CD4-positive, alpha-beta T cell treated with Interleukin-6 for 4 hours (primary cell): ENCODE measurements at places on chromosomes 11 and 22.

- no peak for DNase-seq
Measured at GRCh38 chr11:127919206-127920000, 668.0 kb downstream of the ETS1 start.

DNA sequence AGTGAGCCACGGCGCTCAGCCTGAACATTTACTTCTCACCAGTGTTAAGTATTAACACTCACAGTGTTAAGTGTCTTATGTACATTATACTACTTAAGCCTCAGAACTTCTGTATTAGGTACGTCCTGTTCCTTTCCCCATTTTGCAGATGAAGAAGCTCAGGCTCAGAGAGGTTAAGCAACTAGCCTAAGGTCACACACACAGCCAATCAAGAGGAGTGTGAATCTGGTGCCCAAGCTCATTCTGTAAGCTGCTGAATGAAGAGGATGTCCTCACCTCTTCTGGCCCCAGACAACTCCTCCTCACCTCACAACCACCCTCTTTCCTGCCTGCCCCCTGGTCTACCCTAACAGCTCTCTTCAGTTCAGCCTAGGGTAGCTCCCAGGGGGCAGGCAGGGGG, 29.9 kb downstream of the CREB3L1 start:
- DNase-seq = no peak

GRCh38 chr11:114171257-114172054, 111.9 kb downstream of the ZBTB16 start:
- peak; percentile 0 for DNase-seq

GRCh38 chr11:67048515-67049130, 8.0 kb upstream of the RHOD start:
- no peak for DNase-seq

DNA sequence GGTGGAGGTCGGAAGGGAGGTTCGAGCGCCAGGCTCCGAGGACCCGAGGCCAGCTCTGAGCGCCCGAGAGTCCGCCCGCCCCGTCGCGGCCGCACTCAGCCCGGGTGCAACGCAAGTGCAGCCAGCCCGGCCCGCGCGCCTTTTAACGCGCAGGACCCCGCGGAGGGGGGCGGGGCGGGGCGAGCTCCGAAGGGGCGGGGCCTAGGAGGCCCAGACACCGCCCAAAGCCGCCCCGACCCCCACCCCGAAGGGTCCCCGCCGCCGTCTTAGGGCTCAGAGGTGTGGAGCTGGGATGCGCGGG, at the start of gene PHOX2A:
Gene PHOX2A (minus strand): TSS at position 117 of the 301 bp plus-strand sequence. CDS start 172 bp downstream, outside the sequence.
- DNase-seq = no peak

DNA sequence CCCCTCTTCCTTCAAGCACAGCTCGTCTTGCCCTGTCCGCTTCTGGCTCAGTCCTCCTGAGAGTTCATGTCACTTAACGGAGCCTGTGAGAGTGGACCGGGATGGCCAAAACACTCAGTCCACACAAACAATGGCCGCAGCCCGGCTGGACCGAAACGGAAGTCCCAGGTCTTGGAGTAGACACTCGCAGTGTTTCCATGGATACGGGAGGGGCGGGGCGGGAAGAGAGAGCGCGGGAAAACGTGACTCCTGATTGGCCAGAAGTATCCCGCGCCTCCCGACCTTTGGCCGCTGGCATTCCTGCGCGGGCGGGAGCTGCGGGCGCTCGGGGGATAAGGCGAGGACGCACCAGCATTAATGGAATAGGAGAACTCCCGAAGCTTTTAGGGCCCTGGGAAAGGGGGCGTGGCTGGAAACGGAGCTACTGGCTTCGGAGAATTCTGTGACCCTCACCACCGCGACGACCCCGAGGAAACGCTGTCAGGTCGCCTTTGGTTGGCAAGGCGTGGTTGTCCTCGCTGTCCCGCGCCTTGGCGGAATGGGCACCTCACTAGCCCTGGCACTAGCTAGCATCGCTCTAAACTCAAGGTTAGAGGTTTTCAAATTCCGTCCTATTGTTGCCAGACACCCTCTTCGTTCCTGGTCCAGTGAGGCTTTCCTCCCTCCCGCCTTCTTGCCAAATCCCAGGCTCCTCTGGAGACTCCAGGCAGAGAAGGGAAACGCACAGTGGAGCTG, at the start of the genes NLRP14 and ZNF214:
Gene NLRP14 (plus strand): TSS at position 297 of the 735 bp plus-strand sequence. CDS start 18,108 bp downstream, outside the sequence.
Gene ZNF214 (minus strand): TSS at position 164 of the 735 bp plus-strand sequence. CDS start 17,511 bp downstream, outside the sequence.
- DNase-seq = no peak

- DNase-seq = no peak
Measured at GRCh38 chr11:81278991-81279390, 1454.7 kb downstream of the FAM181B start.

DNA sequence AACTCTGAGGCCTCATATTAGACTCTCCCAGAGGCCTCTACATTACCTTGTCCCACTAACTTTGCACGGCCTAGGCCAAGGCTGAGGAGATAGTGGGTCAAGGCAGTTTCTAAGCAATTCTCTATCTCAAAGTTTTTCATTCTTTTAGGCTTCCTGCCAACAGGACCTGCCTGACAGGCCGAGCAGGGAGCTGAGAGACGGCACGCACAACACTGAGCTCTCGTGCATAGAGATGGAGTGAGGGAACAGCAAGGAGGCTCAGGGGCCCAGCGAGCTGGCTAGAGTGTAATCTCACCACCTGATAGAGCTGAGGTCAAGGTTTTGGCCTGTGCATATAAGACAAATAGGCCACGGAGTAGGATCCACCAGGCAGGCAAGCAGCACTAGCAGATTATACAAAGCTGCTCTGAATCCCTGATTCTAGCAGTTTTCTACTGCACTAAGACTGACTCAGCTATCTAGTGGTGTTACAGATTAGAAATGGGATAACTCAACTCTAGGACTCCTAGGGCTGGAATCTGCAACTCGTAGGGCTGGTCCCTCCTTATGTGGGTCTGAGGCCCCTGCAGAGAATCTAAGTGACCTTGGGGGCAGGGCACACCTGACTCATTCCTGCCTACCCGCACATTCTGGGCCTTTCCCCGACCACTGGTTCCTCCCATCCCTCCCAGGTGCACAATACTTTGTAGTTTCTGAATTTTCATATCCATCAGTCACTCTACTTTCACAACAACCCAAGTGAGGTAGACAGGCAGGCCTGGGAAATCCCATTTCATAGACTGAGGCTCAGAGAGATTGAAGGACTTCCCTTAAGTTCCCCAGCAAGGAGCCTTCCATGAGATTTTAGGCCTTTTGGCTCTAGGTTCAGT, 1.7 kb downstream of the CYB5R2 start:
- no peak for DNase-seq

DNA sequence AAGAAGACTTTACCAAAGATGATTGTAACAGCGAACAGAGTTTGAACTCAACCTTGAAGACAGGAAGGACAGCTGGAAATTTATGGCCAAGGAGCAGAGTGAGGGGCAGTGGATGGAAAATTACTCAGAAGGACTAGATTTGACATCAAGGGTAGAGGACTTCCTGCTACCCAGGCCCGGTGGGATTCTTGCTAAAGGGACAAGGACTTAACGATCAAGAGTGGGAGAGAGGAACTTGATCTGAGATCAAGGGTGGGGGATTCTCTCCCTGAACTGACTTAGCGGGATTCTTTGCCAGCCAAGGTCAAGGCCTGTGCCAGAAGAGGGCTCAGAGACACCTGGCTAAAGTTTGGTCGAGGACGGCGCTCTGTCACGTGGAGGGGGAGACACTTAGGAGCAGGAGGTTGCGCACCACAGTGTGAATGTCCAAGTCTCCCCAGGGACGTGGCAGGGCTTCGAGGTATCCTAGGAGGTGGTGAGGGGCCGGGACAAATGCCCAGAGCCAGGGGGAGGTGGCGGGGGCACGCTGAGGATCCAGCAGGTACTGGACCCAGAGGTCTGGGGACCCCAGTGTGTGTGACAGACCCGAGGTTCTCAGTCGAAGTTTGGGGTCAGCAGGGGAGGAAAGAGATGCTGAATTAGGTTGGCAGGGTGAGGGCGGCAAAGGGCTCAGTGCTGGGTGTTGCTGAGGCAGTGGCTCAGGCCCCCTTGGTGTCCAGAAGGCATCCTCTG, 46.1 kb upstream of the SHISAL1 start:
- no peak for DNase-seq

GRCh38 chr11:117251506-117251905, 19.0 kb downstream of the RNF214 start:
- no peak for DNase-seq

DNA sequence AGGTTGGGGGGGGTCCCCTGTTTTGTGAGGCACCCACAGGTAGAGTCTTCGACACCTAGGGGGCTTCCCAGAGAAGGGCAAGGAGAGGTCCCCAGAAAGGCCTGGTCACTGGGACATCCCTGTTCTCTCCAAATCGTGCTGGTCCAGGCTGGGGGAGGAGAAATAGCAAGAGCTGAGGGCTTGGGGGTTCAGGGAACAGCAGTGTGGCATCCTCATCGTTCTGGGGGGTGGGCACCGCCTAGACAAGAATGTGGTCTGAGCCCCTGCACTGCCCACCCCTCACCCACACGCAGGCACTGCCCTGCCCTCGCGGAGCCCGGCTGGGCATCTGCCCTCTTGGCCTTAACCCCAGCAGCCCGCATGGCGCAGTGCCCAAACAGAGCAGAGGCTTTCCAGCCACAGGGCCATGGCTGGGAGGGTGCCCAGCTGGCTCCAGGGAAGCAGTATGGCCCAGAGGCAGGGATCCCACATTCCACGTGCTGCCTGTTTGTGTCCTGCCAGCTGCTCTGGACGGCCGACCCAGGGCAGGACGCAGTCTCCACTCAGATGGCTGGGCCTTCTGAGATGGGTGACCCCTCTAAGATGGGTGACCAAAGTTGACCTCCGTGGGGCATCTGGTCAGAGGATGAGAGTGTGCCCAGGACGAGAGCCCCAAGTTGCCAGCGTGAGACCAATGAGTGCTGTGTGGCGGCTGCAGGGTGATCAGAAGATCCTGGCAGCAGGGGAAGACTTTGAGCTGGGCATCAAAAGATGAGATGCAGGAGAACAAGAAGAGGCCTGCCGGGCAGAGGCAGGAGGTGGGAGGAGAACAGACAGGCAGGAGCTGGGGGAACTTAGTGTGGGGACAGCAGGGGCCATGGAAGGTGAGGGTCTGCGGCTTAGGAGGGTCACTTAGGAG, 14.4 kb downstream of the SCARF2 start:
- DNase-seq = no peak

DNA sequence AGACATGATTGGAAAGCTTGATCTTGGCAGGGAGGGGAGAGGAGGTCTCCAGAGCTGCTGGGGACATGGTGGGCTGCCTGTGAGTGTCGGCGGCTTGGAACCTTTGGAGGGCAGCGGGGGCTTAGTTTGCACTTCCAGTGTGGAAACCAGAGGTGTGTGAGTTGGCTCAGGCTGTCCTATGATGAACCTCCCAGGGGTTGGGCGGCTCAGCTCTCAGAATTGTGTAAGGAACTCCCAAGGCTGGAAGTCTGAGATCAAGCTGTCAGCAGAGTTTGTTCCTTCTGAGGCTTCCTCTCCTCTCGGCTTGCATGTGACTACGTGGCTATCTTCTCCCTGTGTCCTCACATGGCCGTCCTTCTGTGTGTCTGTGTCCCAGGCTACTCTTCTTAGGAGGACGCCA, 87.9 kb upstream of the B3GAT1 start:
- no peak for DNase-seq

- no peak for DNase-seq
Measured at GRCh38 chr22:38618682-38619081, 37.5 kb downstream of the FAM227A start.

- DNase-seq = no peak
Measured at GRCh38 chr11:19805827-19806226, 93.2 kb downstream of the NAV2 start.

- DNase-seq = no peak
Measured at GRCh38 chr11:34988294-34989255, 72.2 kb downstream of the PDHX start.

GRCh38 chr22:37549704-37550059, 10.6 kb upstream of the CDC42EP1 start:
- no peak for DNase-seq

- DNase-seq = peak; percentile 46
Measured at GRCh38 chr22:32204856-32205722, at the start of gene RFPL2. Gene RFPL2, minus strand, starts transcription at chr22:32205073. Its CDS starts 2,622 bp downstream, at chr22:32202451.

- DNase-seq = no peak
Measured at GRCh38 chr11:79438631-79439409, 2.0 kb downstream of the TENM4 start.

GRCh38 chr11:78855116-78855515, 280.5 kb upstream of the NARS2 start:
- DNase-seq = no peak

DNA sequence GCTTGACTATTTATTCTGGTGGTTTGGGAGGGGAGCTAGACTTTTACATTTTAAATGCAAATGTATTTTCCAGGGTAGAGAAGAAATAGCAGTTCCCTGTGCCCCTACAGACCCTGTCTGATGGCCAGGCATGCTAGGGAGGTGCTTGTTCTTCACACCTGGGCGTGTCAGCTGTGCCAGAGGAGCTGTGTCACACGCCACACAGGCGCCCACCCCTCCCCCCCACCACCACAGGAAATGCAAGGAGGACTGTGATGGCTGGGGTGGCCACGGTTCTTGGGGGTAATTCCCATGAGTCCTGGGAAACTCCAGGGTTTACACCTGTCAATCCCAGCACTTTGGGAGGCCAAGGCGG, 82.2 kb downstream of the FLI1 start:
- peak; percentile 69 for DNase-seq

DNA sequence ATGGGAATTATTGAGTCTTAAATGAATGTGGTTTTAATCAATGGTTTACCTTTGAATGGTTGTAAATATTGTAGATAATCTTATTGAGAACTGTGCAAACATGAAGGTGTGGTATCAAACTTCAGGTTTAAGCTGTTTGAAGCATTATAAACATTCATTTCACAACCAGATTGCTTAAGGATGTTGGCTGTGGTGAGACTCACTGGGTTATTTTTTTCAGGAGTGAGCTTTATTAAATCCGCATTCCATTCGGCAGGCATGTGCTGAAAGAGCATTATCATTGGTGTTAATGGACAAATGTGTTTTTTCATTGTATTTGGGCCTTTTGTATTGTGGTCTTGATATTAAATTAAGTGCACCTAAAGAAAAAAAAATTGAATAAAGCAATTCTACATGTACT, 9.7 kb downstream of the MMP3 start:
- no peak for DNase-seq

DNA sequence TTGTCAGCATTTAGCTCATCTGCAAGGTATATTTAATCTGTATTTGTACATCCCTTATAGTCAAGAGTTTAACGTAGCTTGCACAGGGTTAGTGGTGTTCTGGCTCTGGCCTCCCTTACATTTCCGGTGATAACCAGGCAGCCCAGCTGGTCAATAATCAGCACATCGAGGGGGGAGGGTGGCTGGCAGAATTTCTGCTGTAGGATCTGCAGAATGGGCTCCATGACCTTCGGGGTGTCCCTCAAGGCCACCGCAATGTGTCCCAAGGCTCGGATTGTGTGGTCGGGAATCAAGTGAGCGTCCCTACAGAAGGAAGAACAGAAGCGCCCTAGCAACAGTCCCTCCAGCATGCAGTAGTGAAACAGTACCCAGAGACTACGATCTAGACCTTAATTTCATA, 25.1 kb downstream of the SERPIND1 start:
- DNase-seq = no peak

DNA sequence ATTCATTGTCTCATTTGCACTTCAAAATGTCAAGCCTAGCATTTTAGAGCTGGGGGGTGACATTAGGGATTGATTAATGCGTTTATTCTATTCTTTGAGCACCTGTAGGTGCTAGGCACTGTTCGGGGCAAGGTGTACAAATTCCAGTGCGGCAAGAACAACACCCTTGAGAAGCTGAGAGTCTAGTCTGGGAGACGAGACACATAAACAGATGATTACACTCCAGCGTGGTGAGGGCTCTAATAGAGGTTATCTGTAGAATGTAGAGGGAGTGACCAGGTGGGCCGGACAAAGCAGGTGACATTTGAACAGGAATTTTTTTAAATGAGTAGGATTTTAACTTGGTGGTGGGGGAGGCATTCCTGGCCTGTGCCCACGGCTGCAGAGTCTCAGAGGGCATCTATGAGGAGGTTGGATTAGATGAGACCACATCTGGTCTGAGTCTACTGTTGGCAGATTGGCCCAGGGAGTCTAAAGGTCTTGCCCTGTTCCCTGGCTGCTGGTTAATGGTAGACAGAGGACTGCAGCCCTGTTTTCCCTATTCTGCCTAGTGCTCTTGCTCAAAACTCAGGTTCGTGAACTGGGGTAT, 970 bp downstream of the CAT start:
- no peak for DNase-seq
